Frontal cortex (tissue), 4 donors: ENCODE measurements at places on chromosomes 16 and 17. TPM values are rescaled to one million over a fixed set of nuclear protein-coding genes. Genes with fewer than 3 reads are reported as not detected.

Gene HEXIM2
- 8.2 TPM for total RNA-seq

Gene TMEM100
- total RNA-seq: 3.3 TPM

Gene SHCBP1
- 1.2 TPM for total RNA-seq

Gene NAA60
- total RNA-seq: 9.4 TPM

Gene ZSCAN10
- total RNA-seq: not detected

Gene GPR179
- total RNA-seq: 1.2 TPM

Gene KPNA2
- 39.5 TPM for total RNA-seq

Gene CHAD
- total RNA-seq: not detected

Gene DPEP3
- not detected for total RNA-seq

Gene TEKT5
- 1.6 TPM for total RNA-seq

Gene KCNH6
- not detected for total RNA-seq
